ENCODE measurements at places on chromosomes 13 and 19.

GRCh38 chr13:107842562-107843180 is 372.7 kb downstream of the LIG4 start:
- no peak for DNase-seq

GRCh38 chr13:111531505-111531904 is 211.1 kb downstream of the TEX29 start:
- DNase-seq, result no peak

DNA sequence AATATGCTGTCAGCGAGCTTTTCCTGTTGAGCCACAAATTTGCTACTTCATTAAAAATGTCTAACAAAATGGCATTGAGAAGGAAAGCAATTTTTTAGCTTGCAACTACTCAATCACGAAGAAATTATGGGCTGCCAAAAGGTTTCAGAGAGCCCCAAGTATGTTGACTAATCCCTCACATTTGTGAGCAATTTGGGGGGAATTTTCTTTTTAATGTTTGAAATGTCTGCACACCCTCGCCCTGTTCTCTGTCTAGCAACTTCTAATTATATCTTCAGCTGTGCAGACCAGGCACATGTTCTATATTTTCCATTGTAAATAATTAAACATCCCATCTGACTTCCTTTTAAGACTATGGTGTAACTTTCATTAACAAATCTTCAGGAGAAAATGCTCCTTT is 192.9 kb downstream of the DCT start:
- no peak for DNase-seq

- no peak for DNase-seq
These were observed at the start of gene STOML3 for GRCh38 chr13:38990693-38991092. Gene STOML3, minus strand, starts transcription at chr13:38990831. Its CDS starts 110 bp downstream, at chr13:38990721.

DNA sequence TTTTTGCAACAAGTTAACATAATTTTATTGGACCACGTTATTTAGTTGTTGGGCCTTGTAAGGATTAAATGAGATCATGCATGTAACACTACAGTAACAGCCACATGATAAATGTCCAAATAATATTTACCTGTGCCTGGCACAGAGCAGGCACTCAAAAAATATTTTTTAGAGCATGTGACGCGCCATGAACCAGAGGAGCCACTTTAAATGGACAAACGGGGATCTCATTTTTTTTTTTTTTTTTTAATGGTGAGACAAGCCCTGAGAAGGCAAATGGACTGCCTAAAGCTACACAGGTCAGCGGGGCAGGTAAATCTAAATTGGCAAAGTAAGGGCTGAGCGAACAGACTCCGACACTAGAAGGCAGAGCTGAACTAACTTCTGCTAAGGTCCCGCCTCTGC is 840 bp upstream of the RPS19 start:
- no peak for DNase-seq

GRCh38 chr13:69565334-69565733 is 542.3 kb upstream of the ATXN8OS start:
- no peak for DNase-seq

GRCh38 chr13:33799950-33800592 is 17.9 kb upstream of the RFC3 start:
- DNase-seq, result peak; percentile 29

DNA sequence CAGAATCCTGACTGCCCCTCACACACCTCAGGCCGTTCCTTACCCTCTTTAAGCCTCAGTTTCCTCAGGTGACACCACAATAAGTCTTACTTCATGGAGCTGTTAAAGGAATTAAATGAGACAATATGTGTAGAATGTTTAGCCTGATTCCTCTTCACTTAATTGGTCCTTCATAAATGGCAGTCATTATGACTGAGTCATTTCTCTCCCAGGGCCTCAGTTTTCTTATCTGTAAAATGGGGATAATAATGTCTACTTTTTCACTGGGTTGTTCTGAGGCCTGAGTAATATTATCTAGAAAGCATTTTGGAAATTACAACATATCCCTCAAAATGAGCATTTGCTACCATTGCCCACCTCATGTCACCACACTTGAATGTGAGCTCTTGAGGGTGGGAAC is 21.6 kb downstream of the POU2F2 start:
- no peak for DNase-seq

DNA sequence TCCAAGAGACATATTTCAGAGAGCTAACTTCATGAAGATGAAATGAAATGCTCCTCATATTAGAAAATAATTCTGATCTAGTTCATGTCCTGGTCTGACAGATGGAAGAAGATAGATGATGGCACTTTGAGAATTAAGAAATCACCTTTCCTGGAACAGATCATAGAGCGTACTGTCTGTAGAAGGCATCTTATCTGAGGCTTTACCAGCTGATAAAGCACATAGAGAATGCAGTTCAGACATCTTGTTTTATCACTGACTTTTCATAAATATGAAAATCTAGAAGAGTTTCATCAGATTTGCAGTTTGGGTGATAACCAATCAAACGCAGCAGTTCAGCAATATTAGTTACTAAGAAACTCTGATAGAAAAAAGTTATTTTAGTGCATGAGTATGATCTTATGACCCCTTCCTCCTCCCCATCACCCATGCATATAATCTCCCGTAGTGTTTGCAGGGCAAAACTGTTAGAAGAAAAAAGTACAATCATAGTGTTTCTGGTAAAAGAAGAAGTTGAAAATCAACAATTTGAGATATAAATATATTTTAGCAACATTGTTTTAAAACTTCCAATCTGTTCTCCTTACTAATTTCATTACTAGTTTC is 585.2 kb downstream of the PCDH9 start:
- no peak for DNase-seq

DNA sequence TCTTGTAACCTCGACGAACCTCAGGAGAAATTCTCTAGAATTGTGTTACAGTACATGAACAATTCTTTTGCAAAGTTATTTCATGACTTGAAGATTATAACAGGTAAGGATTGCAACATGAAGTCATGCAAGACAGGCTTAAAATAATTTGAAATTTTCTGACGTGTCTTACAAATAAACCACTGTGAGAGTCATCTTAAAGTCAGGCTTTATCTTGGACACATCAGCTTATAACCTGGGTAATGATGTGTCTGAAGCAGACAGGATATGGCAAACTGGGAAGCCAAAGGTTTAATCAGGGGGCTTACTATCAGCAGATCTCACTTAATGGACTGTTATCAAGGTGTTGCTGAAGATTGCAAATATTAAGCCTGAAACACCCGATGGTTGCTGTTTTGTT is 407.8 kb downstream of the KLF5 start:
- DNase-seq, result no peak

DNA sequence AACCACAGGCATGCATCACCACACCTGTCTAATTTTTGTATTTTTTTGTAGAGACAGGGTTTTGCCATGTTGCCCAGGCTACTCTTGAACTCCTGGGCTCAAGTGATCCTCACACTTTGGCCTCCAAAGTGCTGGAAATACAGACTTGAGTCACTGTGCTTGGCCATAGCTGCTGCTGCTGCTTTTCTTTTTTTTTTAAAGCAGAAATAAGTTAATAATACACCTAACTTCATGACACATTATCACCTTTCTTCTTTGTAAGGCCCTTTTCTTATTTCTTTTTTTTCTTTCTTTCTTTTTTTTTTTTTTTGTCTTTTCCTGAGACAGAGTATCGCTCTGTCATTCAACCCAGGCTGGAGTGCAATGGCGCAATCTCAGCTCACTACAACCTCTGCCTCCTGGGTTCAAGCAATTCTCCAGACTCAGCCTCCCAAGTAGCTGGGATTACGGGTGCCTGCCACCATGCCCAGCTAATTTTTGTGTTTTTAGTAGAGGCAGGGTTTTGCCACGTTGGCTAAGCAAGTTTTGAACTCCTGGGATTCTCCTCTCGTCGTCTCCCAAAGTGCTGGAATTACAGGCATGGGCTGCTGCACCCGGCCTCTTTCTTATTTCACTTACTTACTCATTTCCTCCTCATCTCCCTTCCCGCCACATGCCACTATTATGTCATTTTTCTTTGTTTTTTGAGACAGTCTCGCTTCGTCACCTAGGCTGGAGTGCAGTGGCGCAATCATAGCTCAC is 8.7 kb downstream of the SHKBP1 start:
- no peak for DNase-seq

DNA sequence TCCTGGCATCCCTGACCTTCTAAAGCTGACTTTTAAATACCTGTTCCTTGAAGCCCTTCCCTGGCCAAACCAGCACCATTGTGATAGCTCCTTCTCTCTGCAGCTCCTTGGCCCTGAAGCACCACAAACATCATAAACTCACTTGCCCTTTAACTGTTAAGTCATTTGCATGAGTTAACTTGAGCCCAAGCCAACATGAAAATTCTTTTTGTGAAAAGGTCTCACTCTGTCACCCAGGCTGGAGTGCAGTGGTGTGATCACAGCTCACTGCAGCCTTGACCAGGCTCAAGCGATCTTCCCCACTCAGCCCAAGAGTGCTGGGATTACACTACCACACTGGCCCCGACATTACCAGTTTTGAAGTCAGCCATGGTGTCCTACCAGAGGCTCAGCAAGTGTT is 87.8 kb downstream of the ZIC5 start:
- DNase-seq, result no peak

DNA sequence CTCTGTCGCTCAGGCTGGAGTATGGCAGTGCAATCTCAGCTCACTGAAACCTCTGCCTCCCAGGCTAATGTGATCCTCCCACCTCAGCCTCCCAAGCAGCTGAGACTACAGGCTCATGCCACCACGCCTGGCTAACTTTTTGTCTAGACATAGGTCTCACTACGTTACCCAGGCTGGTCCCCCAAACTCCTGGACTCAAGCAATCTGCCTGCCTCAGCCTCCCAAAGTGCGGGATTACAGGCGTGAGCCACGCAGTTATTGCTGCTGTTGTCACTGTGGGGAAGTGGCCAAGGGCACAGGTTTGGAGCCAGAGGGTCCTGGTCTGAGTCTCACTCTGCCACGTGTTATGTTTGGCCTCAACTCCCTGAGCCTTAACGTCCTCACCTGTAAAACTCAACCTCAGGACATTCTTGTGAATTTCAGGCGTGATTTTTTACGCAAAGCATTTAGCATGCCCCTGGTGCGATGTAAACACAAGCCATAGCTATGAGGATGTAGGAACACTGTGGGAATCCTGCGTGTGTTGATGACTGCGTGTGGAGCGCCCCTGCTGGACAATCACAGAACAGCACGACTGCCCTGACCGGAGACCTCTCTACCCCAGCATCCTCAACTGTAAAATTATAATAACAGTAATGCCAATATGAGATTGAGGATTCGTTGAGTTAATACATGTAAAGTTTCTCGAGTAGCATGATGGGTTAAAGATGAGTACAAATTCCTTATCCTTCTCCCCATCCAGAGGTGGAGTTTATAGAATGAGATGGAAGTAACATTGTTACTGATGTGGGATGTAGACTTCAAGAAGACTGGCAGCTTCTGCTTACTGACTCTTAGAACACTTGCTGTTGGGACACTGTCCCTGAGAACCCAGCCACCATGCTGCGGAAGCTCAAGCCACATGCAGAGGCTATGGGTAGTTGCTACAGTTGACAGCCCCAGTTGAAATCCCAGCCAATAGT is 41.8 kb upstream of the PNMA8B start:
- peak; percentile 12 for DNase-seq
